Activated CD8-positive, alpha-beta memory T cell treated with anti-CD3 and anti-CD28 coated beads, Interleukin-2, amount 10 ng/mL, durations not matched to agents 7 days and 5 days (primary cell): ENCODE measurements at places on chromosomes 12 and 14. TPM values are rescaled to one million over a fixed set of nuclear protein-coding genes. Genes with fewer than 3 reads are reported as not detected.
A peak's percentile ranks its signal among the peaks of the same experiment; 100 is the strongest.

BICDL1 gene
- total RNA-seq, result 62.9 TPM

NDRG2 gene
- total RNA-seq, result 2.1 TPM

PLEK2 gene
- 0.44 TPM for total RNA-seq

KRT8 gene
- total RNA-seq, result 0.26 TPM

EGLN3 gene
- total RNA-seq, result 5.0 TPM

DNA sequence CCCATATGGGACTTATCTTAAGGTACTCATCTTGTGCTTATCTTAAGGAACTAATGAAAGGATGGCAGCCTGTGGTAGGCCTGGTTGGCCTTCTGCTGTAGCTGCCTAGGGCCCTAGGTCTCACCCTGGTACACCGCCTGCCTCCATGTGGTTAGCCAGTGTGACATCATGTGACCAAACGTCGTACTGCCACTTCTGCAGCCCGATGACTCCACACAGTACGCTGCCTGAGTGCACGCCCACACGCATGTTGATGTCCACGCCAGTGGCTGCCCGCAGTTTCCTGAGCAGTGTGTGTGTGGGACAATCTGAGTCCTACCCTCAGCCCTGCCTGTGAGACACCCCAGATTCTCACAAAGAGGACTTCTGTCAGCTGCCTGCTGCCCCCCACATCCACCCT, 5.1 kb downstream of the ADCY4 start:
- peak; percentile 94 for DNase-seq

- DNase-seq, result no peak
These were observed 29.3 kb downstream of the HMGA2 start for GRCh38 chr12:65853489-65854157.

DNA sequence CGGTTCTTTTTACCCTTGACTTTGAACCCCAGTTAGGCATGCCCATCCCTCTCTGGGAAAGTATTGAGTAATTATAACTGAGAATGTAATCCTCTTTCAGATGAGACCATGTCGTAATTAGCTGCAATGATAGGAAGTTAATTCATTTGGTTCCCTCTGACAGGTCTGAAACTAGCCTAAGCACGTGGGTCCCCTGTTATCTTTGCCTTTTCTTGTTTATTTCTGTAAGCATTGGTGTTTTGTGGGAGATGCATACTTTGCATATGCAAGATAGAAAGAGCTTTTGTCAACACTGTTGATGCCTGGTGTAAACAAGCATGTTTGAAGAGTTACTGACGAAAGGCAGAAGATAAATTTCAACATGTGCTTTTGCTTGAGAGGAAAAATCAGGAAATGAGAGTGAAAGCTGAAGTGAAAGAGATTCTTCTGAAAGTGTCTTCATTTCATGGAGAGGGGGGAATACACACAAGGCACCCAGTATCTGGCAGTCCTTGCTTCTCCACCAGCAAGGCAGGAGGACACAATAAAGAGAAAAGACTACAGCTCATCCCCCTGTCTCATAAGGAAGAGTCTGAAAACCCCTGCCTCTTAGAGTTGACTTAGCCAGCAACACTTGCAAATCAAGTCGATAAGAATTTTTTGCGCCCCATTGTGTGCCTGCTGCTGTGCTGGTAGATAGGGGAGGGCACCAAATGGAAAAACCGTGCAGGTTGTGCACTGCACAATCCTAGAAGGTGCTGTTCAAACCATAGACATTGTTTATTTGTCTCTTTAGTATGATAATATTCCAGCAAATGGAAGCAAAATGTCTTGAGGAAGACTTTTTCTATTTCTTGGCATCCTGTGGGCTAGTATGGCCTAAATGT, 77.8 kb downstream of the SLC24A4 start:
- DNase-seq, result no peak

DNA sequence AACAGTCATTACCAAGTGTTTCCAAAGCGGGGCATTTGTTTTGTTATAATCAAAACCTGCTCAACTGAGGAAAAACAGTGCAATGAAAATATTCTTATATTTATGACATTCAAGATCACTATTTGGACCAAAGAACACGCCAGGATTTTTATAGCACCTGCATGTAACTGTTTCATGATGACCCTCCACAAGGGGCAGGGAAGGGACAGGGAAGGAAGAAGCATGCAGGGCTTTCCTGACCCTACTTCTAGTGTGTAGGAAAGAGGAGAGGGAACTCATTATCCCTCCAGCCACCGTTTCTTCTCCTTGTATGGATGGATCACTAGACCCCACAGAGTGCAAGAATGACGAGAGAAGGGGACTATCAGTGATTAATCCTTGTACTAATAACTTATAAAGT, 49.4 kb downstream of the SPPL3 start:
- DNase-seq, result no peak

DNA sequence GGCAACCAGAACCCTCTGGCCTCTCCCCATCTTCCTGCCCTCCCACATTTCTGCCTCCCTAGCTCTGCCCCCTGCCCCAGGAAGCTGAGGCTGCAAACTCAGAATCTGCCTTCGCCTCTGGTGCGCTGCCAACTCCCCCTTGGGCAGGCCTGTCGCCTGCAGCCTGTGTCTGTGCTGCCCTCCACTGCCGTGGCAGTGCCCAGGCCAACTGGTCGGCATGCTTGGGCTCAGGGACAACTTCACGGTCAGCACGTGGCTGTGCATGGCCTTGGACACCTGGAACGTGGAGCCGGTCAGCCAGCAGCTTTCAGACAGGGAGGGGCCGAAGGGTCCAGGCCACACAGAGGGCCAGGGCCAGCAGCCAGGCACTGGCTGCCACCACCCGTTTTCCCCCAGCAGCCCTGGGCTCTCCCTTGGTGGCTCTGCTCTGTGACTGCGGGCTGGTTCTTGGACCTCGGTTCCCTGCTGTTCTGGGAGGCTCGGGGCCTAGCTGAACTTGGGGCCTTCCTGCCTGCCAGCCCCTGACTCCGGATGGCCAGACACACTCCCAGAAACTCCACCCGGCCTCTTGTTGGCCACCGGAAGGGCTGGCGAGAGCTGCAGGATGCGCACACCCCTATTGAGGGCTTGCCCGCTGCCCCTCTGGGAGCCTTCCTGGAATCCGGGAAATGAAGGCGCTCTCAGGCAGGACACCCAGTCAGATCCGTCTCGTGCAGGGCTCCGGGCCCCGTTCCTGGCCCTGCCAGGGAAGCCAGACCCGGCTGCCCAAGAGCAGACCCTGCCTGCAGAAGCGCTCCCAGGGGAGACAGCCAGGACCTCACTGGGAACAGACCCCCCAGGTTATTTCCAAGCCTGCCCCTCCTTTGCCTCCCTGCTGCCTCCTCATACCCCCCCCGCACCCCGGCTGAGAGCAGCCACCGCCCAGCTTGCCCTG, 34.2 kb upstream of the PPP1R13B start:
- DNase-seq, result no peak

DNA sequence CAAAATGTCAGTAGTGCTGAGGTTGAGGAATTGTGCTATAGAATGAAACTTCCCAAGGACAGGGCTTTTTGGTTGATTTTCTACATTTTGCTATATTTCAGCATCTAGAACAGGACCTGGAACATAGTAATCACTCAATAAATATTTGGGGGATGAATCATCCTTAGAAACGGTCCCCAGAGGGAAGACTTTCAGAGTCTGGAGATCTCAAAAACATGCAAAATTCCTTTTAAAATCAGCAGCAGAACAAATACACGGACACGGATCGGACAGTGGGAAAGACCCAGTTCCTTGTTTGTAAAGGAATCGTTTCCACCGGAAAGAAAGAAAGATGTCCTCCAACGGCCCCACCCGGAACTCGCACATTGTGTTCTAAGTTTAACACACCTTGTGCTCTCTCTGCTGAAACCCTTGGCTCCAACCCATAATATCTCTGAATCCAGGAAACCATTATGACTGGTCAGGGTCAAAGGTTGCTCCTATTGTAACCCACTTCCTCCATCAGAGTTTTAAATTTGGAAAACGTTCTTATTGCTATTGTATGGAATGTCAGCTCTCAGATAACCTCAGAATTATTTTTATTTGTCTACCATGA, 617.2 kb downstream of the MED13L start:
- DNase-seq, result no peak

DNA sequence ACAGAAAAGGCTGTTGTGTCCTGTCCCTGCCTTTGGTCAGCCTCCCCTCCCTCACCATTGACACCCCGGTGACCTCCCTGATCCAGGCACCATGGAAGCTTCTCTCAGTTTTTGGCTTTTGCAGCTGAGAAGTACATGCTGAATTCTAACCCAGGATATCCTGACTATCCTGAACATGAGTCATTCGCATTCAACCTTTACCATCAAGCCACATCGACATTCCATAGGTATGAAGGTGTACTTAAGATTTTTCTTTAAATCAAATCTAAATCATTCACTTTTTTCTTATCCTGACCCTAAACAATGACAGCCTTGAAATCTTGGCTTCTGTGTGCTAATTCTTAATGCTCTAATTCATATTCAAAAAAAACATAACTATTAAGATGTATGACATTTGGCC, 8.7 kb upstream of the KRT78 start:
- no peak for DNase-seq

DNA sequence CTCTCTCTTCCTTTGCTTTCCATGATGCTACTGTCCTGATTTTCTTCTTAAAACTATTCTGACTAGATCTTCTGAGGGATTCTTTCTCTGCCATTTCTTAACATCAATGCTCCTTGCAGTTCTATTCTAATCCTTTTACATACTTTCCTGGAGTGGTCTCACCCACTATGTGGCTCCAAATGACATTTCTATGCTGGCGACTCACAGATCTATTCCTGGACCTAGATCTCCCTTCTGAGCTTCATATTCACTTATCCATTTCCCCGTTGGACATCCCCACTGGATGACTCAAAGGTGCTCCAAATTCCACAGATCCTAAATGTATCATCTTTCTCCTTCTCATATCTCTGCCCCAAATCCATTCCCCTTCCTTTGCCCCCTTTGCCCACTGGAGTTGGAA, 4.1 kb downstream of the TEP1 start:
- DNase-seq, result no peak
